Activated T-helper 9 cell treated with anti-CD3 and anti-CD28 coated beads, Interleukin-2, amount 50 U/mL, for 16 hours (primary cell): ENCODE measurements at places on chromosomes 7 and 10.

GRCh38 chr10:28668363-28669226 lies 8.7 kb upstream of the BAMBI start:
- peak; percentile 47 for DNase-seq

DNA sequence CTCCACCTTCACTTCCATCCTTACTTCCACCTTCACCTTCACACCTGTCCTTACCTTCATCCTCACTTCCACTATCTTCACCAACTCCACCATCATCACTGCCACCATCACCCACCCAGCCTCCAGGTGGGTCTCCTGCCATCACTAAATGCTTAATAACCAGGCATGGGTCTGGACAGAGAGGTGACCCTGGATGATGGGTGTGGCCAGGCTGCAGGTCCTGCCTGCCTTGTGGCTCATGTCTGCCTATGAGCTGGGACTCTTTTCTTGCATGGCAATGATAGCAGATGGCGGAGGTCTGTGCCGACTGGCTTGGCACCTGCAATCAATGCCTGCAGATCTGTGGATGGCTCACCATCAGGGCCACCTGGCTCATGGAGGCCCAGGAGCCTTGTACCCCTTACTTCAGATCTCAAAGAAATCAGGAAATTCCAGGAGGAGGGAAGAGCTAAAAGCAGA lies 60.1 kb upstream of the ELN start:
- no peak for DNase-seq

- DNase-seq = no peak
These were observed 15.5 kb downstream of the MAPK8 start for GRCh38 chr10:48322017-48322416.

GRCh38 chr10:76191336-76191735 lies 759.9 kb downstream of the LRMDA start:
- no peak for DNase-seq

- DNase-seq = no peak
These were observed 113.6 kb downstream of the ADCY1 start for GRCh38 chr7:45687721-45688120.

GRCh38 chr7:66967029-66967428 lies 28.4 kb downstream of the SBDS start:
- no peak for DNase-seq

GRCh38 chr7:155106356-155106755 lies 36.2 kb downstream of the HTR5A start:
- no peak for DNase-seq

DNA sequence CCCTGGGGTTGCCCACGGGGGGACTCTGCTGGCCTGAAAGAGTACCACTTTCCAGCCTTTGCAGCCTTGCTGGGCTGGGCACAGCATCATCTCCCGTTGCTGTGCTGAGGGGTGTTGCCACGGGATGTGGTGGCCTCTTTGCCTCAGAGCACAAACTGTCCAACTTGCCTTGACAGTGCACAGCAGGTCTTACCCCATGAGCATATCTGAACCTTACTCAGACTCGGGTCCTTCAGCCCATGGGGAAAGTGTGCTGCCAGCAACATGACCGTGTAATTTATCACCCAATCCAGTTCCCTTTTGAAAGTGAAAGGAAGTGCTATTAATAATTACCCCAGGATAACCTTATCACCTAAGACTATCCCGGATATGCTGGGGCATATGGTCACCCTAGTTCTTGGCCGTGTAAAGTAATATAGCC lies 46.8 kb downstream of the TBXAS1 start:
- no peak for DNase-seq

DNA sequence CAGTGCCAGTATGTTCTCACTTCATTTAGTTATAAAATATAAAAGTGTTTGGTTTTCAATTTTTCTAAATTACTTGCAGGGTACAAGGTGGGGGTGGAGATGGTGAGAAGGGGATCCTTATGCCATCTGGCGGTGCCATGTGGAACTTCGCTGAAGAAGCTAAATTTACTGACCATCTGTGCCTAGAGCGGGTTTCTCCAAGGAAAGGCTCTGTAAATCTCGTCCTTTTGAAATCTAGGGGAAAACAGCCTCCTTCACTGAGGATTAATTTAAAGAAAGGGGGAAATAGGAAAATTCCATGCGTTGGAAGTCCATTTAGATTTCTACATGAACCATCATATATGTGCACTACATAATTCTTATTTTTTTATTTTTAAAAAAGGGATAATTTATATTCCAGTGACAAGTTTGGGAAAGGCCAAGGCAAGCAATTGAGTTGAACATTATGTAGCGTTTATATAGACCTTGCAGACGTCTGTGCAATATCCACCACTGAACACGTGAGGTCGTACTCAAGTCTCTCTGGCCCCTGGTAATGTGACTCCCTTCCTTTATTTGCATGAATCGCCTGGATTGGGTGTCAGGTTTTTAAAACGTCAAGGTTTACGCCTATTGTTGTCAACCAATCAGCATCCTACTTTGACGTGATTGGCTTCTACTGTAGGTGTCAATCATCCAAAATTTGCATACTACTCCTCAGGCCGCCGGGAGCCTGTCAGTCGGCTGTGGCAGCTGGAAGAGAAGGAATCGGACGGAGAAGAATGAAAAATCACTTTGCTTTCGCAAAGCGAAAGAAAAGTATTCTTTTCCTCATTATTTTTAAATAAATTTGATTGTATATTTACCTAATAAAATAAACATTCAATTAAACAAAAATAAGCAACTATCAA lies 297.1 kb upstream of the NFE2L3 start:
- no peak for DNase-seq

DNA sequence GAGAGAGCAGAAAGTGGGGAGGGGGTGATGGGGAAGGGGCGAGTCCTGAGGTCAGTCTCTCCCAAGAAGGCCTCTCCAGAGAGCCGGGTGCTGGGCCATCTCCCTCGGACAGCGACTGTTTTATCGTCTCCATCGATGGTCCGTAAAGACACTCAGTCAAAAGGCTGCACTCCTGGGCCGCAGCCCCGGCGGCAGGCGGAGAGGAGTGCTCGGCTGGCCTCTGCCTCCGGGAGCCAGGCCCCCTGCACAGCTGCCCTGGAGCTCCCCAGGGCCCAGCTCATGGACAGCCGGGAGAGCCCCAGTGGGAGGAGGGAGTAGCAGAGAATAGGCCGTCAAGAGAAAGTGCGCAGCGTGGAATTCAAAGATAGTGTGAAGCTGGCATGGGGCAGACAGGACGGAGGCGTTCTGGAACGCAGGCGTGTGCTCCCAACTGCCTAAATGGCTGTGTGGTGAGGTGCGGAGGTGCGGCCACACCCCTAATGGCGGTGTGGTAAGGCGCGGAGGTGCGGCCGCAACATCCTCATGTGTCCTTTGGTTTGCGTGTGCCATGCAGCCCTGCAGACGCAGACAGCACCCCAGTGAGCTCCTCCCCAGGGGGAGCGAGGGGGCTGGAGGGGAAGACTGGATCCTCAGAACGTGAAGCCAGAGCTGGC lies 477.5 kb upstream of the FOXK1 start:
- DNase-seq = no peak

- no peak for DNase-seq
These were observed 147.2 kb upstream of the PFKP start for GRCh38 chr10:2920168-2920567.

DNA sequence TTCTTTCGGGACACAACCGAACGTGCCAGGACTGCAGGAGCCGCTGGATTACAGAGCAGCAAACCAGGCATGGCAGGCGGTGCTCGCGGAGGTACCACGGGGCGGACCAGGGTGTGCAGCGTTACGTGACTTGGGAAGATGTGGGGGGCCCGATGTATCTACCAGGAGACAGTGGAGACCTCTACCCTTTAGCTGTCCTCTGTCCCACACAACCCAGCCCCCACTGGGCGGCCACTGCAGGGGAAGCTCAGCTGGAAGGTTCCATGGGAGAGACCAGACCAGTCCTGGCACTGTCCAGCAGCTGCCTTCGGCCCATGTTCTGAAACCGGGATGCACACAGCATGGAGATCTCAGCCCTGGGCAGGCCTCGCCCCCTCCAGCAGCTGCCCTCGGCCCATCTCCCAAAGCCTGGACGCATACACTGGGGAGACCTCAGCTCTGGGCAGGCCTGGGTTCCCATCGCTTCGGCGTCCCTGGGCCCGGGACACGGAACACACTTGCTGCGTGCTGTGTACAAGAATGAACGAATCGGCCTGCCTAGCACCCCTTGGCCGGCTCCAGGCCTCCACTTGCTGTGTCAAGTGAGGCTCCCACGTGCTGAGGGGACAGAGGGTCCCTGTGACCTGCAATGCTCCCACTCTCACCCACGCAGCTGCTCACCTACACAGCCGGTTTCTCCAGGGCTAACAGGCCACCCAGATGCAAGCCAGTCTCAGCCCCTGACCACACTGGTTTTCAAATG lies 177.4 kb downstream of the ELFN1 start:
- DNase-seq = no peak

DNA sequence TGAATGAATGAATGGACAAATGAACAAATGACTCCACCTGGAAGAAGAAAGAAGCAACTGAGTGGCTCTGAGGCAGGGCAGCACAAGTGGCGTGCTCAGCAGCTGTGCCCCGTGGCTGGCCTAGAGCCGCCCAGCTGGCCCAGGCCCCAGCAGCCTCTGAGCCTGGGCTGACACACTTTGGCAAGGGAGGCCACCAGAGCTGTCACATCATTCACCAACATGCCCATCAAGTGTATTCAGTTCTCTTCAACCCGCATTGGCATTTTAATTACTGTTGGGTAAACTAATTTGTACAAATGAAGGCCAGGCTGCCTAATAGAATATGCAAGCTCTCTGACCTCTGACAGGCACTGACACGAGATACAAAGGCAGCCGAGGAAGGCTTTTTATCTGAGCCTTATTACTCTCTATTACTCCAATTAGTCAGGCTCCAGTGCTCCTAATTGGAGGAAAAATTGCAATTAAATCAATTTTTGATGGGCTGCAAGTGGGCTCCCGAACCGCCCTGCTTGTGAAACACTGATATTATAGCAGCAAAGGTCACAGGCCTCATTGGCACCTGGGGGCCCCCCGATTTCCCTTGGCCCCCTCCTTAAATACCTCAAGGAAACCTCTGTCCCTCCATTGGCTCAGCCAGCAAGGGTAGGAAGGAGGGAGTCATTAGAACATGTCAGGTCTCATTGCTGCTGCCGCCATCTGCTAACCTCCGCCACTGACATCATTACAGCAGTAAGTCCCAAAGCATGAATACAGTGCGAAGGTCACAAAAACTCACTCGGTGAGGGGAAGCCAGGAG lies 41.9 kb downstream of the DPCD start:
- no peak for DNase-seq

- DNase-seq = peak; percentile 47
These were observed at the start of gene HOXA1 for GRCh38 chr7:27095897-27096767. HOXA1 (minus strand) TSS chr7:27096000; CDS start chr7:27095912, 88 bp downstream.

DNA sequence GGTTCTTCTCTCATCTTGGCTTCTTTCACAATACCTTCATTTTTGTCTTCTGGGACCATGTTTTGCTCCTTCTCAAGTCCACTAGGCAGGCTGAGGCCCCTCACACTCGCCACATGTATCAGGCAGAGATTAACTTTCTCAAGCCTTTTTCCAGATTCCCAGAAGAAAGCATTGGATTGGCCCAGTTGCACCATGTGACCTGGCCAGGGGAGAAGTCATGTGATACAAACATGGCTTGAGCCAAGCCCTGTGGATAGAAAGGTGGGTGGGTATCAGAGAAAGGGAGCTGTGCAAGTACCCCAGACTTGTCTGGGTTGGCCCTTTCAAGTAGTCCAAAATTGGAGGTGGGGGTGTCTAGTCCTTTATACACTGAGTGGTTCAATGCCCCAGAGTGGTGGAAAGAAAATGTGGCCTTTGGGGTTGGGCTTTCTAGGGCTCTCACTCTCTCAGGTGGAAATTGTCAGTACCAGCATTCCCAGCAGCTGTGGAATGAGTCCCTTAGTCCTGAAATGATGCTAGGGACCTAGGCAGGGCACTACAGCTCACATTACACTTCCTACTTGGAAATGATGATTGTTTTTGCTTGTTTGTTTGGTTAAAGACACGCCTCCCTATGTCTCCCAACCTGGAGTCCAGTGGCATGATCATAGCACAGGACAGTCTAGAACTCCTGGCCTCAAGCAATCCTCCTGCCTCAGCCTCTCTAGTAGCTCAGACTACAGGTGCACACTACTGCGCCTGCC lies 36.9 kb upstream of the C10orf67 start:
- DNase-seq = no peak

DNA sequence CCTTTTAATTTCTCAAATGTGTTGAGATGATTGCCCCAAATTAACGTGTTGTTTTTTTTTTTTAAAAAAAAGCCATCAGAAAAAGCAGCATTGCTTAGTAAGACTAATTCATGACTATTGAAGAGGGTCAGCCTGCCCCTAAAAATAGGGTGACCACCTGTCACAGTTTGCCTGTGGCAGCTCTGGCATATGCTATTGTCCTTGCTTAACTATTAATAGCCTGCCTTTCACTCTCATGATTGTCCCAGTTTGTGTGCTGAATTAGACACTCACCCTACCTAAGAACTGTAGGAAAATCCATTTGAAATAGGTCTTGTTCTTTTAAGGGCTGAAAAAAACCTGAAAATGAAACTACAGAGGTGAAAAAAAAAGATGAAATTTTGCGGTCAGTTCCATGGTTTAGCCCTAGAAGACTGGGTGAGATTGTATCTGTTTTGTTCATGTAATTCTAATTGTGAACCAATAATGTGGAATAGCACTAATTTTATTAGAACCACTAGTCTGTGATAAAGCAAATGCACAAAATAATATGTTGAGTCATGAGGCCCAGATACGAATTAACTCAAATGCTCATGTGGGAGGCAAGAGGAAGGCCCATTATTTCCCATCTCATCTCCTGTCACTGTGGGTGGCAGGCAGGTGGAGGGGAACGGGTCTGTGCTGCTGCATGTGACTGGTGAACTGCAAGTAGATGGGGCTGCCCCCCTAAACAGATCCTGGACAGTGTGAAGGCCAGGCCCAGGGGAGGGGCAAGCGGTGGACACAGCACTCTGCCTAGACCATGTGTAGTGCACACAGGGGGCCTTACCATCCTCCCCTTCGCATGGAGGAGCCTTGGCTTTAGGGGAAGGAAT lies 265.4 kb upstream of the NFE2L3 start:
- DNase-seq = no peak

DNA sequence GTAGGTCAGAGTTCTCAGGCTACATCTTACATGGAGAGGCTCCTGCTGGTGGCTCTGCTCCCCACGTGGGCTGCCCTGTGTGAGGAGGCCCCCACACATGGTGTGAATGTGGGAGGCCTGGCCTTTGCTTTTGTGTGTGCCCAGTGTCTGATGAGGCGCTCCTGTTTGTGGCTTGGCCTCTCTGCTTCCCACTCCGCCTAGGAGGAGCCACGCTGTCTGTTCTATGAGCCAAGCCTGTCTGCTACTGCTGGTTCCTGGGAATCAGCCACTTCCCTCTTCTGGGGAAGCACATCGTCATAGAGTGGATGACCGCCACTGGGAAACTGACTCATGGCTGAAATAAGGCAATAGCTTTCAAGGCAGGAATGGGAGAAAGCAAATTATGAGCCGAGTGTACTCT lies 87.1 kb downstream of the CYP26A1 start:
- no peak for DNase-seq

- DNase-seq = no peak
These were observed 2.9 kb upstream of the ATP6V0E2 start for GRCh38 chr7:149870701-149871483.

GRCh38 chr7:53350241-53350640 lies 314.8 kb downstream of the POM121L12 start:
- no peak for DNase-seq
